Glomerular endothelial cell (primary cell): ENCODE measurements at places on chromosomes 5 and 9. TPM values are rescaled to one million over a fixed set of nuclear protein-coding genes. Genes with fewer than 3 reads are reported as not detected.

GRCh38 chr9:89793124-89793495 is 188.3 kb downstream of the GADD45G start:
- no peak for DNase-seq

DNA sequence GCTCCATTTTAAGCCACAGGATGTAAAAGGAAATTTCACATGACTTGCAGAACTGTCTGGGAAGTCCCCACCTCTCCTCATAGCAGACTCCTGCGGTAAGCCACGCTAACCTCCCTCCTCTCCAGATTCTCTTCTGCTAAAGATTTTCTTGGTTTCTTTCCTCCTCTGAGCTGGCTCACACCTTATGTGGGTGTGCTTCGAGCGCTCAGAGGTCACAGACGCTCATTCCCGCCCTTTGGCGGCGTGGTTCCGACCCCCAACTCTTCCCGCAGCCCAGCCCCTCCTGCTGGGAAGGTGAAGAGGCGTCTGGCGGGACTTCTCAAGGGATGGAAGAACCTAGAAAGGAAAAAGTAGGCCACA is 32.9 kb upstream of the CDK20 start:
- DNase-seq: no peak

- DNase-seq: no peak
These were observed 10.7 kb downstream of the GSN start for GRCh38 chr9:121278477-121279261.

GRCh38 chr5:82156874-82157273 is 121.3 kb downstream of the RPS23 start:
- no peak for DNase-seq

DNA sequence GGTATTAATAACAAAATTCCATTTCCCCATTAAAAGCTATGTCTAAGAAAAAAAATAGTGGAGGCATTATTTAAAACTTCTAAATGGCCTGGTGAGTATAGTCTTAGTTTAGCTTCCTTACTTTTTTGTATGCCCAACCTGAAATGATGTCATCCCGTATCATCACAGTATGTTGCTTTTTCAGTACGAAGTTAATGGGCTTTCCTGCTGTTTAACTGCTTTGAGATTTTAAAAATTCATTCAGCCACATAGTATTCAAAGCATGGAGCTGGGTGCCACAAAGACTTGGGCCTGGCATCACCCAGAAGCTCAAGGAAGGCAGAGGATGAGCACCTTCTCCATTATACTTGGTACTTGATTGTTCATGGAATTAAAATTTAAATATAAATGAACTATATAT is 7.4 kb downstream of the F2RL2 start:
- DNase-seq: no peak

DNA sequence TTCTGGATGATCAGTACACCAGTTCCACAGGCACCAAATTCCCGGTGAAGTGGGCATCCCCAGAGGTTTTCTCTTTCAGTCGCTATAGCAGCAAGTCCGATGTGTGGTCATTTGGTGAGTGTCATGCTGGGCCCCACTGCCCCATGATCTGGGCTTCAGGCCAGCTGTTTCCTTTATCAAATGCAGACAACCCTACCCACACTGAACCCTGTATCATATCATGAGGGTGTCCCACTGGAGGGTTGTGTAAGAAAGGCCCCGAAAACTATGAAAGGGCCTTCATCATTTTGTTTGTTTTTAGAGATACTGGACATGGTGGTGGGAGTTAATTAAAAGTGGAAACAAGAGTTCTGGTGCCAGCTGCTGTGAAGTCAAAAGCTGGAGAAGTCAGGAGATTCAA is 20.0 kb upstream of the CYFIP2 start:
- no peak for DNase-seq

- no peak for DNase-seq
These were observed 448.3 kb downstream of the NTRK2 start for GRCh38 chr9:85117831-85118230.

DNA sequence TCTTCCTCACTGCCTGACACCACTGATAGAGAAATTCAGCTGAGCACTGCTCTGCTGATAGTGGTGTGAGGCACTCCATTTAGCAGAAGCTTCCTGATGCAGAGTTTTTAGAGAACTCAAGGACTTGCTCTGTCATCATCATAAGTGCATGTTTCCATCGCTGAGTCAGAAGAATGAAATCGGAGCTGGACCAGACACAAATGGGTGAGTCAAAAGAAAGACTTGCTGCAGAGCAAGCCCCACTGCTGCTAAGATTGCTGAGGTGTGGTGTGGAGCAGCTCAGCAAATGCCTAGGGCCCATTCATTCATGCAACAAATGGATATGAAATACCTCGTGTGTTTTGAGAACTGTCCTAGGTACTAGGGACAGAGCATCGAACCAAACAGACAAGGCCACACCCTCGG is 410.2 kb upstream of the SLC30A5 start:
- DNase-seq: no peak

- DNase-seq: no peak
These were observed 72.0 kb upstream of the FER start for GRCh38 chr5:108675736-108676135.

- DNase-seq: no peak
These were observed 632.6 kb upstream of the SEMA6A start for GRCh38 chr5:117207088-117207668.

DNA sequence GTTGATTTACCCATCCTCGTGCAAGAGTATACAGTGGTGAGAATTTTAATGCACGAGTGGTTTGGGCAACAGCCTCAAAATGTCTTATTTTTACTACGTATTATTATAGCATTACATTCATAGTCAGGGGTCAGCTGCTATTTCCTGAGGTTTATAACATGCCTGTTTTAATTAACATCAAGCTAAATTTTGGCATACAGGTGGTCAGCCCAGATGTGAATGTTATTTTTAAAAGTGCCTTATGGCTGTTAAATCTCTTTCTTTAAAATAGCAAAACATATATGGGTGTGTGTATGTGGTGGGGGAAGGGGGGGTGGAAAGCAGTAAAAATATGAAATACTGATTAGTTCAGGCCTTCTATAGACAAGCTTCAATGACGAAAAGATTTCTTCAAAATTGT is 424.5 kb upstream of the CLINT1 start:
- no peak for DNase-seq

- DNase-seq: no peak
These were observed 70.8 kb upstream of the PRRC1 start for GRCh38 chr5:127446626-127447025.

DNA sequence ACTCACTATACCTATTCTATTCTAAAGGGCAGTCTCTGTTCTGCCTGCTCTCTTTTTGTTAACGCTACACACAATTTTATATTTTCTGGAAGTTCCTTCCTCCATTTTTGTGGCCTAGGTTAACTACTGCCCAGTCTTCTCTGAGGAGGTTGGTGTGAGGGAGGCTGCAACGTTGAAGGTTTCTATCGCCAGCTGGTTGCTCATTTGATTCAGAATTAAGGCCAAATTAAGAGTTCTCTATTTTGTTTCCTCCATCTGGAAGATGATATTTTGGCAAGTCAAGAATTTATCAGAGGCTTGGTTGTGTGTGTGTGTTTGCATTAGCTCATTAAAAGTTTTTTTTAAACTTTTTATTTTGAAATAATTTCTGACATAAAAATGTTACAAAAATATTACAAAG is 175.1 kb downstream of the ARHGAP26 start:
- no peak for DNase-seq

DNA sequence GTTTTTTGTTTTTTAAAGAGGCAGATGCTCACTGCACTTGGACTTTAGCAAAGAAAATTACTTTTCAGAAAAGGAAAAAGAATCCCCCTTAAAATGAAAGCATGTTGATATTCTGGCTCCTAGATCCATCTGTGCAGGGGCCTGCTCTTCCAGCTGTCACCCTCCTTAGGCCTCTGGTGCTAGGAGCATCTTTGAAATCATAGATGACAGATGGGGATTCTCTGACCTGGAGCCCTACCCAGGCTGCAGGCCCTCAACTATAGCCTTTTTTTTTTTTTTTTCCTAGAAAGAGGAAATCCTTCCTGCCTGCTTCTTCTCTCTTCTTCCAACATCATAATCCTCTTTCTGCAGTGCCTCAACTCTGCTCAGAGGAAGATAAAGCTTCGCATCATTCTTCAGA is 16.3 kb upstream of the DCP2 start:
- DNase-seq: no peak

- no peak for DNase-seq
These were observed 38.4 kb downstream of the SH3TC2 start for GRCh38 chr5:149024477-149024876.

GRCh38 chr9:94127806-94128205 is 43.5 kb downstream of the PTPDC1 start:
- no peak for DNase-seq

DNA sequence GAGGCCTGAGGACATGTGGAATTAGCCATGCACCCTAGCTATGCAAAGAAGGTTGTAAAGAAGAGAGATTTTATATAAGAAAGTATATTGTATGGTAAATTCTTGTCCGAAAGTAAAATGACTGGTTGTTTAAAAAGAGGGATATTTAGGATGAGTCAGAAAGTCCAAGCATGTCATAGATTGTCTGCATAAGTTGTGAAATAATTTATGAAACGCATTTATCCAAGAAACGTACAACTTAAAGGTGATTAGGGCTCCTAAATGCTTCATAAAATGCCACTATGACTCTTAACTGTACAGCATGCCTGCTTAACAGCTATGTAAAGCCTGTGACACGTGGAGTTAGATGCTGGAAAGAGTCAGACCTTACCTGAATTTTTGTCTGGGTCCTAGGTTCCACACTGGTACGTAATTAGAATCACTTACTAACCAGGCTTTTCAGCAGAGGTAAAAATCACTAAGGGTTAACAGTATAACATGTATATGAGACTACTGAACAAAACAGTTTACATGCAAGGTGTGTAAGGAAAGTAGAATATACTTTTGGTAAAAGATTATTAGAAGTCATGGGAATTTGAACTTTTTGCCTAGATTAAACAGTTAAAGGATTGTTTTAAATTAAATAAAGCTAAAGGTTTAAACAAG is 37.0 kb upstream of the ARL15 start:
- DNase-seq: no peak

DNA sequence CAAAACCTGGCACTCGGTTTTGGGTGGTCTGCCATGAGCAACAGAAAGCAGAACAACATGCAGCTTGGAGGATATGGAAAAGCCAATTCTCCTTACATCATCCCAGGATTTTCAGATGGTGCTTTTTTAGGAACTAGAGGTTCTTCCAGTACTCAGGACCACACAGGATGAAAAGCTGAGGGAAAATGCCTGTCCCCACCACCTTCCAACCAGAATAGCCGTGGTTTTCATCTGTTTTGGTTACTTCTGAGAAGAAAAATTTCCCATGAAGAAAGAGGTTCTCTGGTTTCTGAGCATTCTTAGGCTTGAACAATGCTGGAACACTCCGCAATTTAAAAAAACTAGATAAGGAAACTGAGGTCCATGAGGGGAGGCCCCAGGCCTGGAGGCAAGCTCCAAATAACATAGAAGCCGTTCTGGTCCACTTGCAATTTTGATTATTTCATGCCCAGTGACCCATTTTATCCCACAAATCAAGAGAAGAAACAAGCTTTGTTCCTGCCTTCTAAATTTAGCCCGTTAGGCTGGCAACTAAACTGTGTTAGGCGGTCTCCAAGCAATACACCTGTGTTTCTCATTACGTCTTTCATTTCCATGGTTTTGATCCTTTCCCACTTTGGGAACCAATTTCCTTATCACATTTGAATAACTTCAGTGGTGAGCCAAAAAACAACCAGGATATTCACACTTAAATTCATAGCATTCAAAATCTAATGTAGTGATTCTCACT is 79.2 kb upstream of the SPIN1 start:
- DNase-seq: no peak

- no peak for DNase-seq
These were observed 78.4 kb upstream of the ATP10B start for GRCh38 chr5:160930406-160930805.

GRCh38 chr9:76219560-76220151 is 174.6 kb downstream of the RFK start:
- DNase-seq: no peak

- DNase-seq: no peak
These were observed 5.6 kb upstream of the APC start for GRCh38 chr5:112732131-112732530.

DNA sequence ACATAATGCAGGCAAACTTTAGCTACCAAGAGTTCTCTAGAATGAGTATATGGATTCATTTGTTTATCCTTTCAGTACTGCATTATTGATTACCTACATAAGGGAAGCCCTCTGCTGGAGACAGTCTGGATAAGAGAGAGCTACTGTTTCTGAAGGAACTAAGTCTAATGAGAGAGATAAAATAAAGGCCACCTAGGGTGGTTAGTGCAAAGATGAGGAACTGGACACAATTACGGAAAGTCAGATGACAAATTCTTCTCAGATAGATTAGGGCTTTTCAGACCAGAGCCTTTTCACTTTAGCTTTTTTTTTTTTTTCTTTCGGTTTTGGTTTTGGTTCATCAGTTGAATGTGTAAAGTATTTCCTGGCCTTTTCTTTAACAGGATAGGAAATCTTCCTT is 31.3 kb downstream of the ISOC1 start:
- no peak for DNase-seq

GRCh38 chr9:129320575-129321285 is 142.7 kb upstream of the IER5L start:
- DNase-seq: peak; percentile 14

DNA sequence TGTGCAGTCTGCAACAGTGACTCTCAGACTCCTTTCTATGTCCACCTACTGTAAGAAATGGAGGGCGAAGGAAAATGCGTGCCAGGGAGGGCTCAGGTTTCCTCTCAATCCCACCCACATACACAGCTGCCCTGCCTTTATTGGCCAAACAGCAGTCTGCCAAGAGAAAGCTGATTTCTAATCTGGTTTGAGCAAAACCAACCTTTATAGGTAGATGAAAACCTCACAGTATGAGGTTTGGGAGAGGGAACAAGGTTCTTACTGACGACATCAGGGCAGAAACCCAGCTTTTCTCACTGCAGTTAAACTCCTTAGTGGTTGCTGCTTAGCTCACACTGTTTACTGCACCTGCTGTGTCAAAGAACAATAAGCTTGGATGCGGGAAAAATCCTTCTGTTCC is 152.3 kb upstream of the KLF9 start:
- no peak for DNase-seq

DNA sequence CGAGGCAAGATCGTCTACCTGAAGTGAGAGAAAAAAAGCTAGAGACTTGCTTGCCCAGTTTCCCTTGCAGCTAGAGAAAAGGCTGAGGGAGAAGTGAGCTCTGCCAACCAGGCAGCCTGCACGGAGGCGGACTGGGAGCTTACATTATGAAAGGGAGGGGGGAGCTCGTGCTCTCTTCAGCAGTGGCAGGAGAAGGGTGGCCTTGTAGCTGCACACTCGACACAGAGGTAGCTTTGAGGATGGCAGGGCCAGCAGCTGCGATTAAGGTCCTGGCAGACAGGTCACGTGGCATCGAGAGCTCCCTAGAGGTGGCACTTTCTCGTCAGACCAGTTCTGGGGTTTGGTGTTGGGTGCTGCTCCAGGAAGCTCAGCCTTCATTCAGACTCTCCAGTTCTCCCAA is 26.7 kb downstream of the APBA1 start:
- no peak for DNase-seq

The ZDHHC21 gene
- total RNA-seq: 14.1 and 20.1 TPM in 2 replicates

The CAMK4 gene
- total RNA-seq: 1.0 and 5.8 TPM in 2 replicates

The SMIM32 gene
- total RNA-seq: not detected in 2 replicates

The SPINK4 gene
- not detected in 2 replicates for total RNA-seq

The STRBP gene
- 10.3 and 10.9 TPM in 2 replicates for total RNA-seq

The CEP72 gene
- total RNA-seq: 3.3 and 4.2 TPM in 2 replicates

The ELAVL2 gene
- 1.3 and 5.5 TPM in 2 replicates for total RNA-seq

The PCDHA8 gene
- total RNA-seq: 0.18 TPM in 1 of 2 replicates, not detected in the other

The SYNPO gene
- total RNA-seq: 56.7 and 123 TPM in 2 replicates

The GRXCR2 gene
- not detected in 2 replicates for total RNA-seq

The PCDHGB2 gene
- total RNA-seq: 3.8 and 4.7 TPM in 2 replicates

The CCDC152 gene
- total RNA-seq: 0.05 and 0.23 TPM in 2 replicates

The SLC2A6 gene
- total RNA-seq: 70.5 and 73.8 TPM in 2 replicates

The CCDC192 gene
- total RNA-seq: not detected in 2 replicates
